ENCODE measurements at places on chromosomes 6 and 20. TPM values are rescaled to one million over a fixed set of nuclear protein-coding genes. Genes with fewer than 3 reads are reported as not detected.

GRCh38 chr6:161353208-161353613 lies 79.3 kb upstream of the AGPAT4 start:
- no peak for DNase-seq

DNA sequence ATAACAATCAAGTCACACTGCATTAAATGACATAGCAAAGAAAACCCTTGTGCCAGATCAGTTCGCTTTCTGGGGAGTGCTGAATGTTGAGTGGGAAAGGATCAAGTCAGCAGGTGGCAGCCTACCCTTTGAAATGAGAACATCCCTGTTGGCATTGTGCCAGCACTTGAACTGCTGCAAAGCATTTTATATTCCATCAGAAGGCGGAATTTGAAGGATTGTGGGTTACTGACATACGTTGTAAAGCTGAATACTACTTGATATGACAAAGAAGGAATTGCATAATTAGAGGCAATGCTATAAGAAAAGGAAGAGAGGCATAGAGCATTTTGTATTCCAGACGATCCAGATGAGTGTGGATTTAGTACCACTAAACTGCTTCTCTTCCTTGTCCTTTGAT lies 26.5 kb downstream of the BCKDHB start:
- DNase-seq: peak; percentile 37

- no peak for DNase-seq
These were observed 443.0 kb downstream of the TFAP2B start for GRCh38 chr6:51261691-51262090.

DNA sequence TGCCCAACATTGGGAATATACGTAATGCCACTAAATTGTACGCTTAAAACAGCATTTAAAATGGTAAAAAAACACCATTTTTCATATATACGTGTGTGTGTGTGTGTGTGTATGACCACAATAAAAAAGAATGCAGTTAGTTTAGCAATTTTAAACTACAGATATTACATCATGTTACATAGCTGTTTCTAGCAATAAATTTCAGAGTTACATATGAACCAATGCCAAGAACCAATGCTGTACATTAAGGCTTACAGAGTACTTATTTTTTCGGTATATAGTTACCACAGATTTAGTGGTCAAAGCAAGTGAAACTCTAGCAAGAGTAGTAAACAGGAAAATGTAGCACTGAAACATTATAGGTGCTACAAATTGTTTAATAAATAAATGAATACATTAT lies 119.3 kb downstream of the PDE10A start:
- no peak for DNase-seq

GRCh38 chr20:32839227-32839981 lies 19.3 kb upstream of the EFCAB8 start:
- DNase-seq: no peak

- peak; percentile 95 for DNase-seq
These were observed 49.0 kb upstream of the RNF24 start for GRCh38 chr20:4064144-4064909.

GRCh38 chr20:44733341-44734069 lies 12.2 kb upstream of the KCNK15 start:
- peak; percentile 76 for DNase-seq

GRCh38 chr6:39865011-39865888 lies 69.0 kb downstream of the MOCS1 start:
- peak; percentile 68 for DNase-seq

- DNase-seq: no peak
These were observed 41.9 kb upstream of the LRRC1 start for GRCh38 chr6:53752856-53753255.

- DNase-seq: no peak
These were observed 18.8 kb downstream of the ESF1 start for GRCh38 chr20:13765868-13766416.

DNA sequence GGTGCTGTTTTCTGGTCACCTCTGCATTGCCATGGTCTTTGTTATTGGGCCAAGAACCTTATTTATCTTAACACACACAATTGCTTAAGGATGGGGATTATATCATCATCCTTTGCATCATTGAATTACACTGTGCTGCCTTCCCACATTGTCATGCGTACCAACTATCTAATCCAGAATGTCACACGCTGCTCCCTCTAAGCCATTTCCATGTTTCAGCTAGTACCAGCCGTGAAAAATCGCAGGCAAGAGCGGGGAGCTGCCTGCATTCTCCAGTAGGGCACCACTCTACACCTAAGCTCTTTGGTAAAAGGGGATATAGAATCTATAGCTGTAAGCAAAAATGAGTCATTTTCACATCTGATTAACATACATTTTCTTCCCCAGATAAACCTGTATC lies 277.0 kb downstream of the PRL start:
- DNase-seq: no peak

GRCh38 chr6:118298476-118299427 lies 249.3 kb upstream of the PLN start:
- DNase-seq: no peak

GRCh38 chr6:47357827-47358226 lies 48.1 kb upstream of the TNFRSF21 start:
- DNase-seq: no peak

DNA sequence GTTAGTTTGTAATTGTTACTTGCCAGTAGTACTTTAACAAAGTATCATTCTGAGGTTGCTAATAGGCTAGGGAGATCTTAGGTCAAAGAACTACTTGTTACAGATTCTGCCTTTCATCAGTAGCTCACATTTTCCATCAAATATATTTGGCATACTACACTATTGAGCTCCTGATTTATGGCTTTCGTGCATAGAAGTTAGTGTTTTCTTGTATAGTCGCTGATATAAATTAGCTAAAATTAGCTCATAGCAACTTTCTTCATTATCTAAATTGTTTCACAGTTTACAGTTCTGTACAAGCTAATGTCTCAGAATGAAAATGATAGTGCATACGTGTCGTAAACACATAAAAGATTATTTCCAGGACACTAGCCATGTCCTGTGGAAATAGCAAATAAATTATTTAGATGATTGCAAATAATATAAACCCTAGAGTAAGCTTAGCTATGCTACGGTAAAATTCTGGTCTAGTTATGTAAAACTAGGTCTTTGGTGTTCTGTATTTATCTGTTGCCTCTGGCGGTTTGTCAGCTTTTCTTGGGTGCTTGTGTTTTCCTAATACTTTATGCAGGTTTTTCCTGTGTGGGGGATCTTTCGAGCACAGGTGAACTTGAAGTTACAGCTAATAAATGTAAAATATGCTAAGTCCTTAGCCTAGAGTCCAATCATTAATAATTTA lies 15.1 kb downstream of the PDE7B start:
- DNase-seq: no peak

- DNase-seq: no peak
These were observed 918.4 kb upstream of the MANEA start for GRCh38 chr6:94658929-94659328.

- DNase-seq: no peak
These were observed 112.0 kb upstream of the CARMIL1 start for GRCh38 chr6:25166955-25167748.

DNA sequence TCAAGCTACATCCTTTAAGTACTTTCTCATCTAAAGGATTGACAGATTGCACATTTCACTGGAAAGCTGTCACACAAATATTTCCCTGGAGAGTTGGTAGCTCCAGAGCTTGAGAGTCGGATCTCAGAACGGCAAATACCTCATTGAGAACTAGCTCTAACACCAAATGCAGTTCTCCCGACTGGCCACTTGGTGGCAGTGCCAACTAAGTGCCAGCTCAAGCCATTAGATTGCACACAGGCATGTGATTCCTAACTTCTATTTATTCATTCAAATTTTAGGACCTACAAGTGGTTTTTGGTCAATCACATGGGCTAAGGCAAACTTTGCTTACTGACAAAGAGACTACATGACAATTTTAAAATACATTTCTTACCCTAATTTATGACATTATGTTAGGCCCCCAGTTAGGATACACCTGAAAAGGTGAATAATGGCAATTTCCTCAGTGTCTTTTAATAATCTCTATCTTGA lies 7.9 kb upstream of the MCHR2 start:
- peak; percentile 40 for DNase-seq

- DNase-seq: no peak
These were observed 58.7 kb downstream of the BCKDHB start for GRCh38 chr6:80165143-80165542.

- DNase-seq: no peak
These were observed 851 bp downstream of the SNX5 start for GRCh38 chr20:17967521-17968365.

DNA sequence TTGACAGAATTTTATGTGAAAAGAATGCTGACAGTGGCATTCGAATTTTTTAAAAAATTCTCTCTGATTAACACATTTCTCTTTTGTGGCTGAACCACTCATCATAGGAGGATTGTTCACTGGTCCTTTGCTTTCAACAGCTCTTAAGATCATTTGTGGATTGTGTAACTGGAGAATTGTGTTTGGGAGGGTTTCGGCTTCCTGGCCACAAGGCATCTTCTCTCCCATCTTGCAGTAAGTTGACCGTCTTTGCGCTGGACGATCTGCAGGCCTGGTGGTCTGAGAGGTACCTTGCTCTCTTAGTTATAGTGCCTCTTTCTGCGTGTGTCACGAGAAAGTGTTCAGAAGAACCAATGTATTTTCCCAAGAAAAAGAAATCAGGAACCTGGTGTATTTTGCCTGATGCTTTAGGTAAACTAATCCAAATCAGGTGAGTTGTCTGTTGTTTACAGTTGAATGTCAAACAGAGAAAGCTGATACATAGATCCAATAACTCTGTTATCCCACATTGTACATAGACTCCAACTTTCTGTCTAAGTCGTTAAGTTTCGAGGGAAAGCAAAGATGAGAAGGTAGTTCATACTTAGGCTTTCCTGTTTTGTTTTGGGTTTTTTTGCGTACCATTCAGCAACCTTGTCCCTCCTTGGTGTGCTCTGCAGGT lies 14.8 kb upstream of the EXOC2 start:
- DNase-seq: no peak

Gene RIPK1
- total RNA-seq: 6.6 TPM

Gene PRR18
- not detected for total RNA-seq

Gene NKAIN2
- 0.22 TPM for total RNA-seq

Gene AVP
- total RNA-seq: 0.51 TPM

Gene ADGRF4
- not detected for total RNA-seq

Gene ALDH8A1
- total RNA-seq: 0.19 TPM

Gene MAP7
- total RNA-seq: 2.1 TPM

Gene AIF1
- total RNA-seq: 17.7 TPM

Gene TCP11
- not detected for total RNA-seq

Gene FABP7
- not detected for total RNA-seq

Gene PTK6
- total RNA-seq: 0.13 TPM

Gene PRELID3B
- total RNA-seq: 37.6 TPM

Gene BTNL2
- total RNA-seq: not detected

Gene BEND6
- 0.16 TPM for total RNA-seq

Gene GGTLC1
- not detected for total RNA-seq

Gene RAD21L1
- total RNA-seq: not detected

Gene GSTA2
- not detected for total RNA-seq

Gene CDSN
- not detected for total RNA-seq

Data from Right ventricle myocardium superior (tissue), 1 donor.